ENCODE measurements at places on chromosomes 16 and 17.

- DNase-seq, result no peak
These were observed 16.6 kb upstream of the IL21R start for GRCh38 chr16:27385398-27385797.

DNA sequence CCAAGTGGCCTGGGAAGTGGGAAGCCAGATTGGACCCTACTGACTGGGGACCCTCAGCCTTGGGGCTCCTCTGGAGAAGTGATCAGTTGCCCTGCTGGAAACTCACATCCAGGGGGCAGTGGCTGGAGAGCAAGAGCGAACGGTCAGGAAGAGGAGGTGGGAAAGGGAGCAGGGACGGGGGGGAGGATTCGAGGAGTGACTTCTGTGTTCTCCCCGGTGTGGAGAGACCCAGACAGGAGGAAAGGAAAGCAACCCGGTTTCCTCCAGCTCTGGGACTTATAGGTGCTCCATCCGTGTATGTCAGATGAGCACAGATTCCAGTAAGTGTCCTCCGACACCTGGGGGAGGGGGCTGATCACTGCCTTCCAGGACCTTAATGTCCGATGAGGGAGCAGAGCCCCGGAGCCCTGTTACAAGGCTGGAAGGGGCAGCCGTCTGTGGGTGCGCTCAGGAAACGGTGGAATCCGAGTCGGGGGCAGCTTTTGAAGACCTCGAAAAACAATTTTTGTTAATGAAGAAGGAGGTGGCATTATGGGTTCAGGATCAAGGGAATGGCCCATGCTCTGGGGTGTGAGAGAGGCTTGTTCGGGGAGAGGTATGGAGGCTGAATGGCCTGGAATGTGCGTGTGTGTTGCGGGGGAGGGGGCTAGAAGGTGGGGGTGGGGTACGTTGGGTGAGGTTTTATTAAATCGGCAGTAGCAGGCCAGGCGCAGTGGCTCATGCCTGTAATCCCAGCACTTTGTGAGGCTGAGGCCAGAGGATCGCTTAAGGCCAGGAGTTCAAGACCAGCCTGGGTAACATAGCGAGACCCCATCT lies 34.8 kb upstream of the NDRG4 start:
- no peak for DNase-seq

DNA sequence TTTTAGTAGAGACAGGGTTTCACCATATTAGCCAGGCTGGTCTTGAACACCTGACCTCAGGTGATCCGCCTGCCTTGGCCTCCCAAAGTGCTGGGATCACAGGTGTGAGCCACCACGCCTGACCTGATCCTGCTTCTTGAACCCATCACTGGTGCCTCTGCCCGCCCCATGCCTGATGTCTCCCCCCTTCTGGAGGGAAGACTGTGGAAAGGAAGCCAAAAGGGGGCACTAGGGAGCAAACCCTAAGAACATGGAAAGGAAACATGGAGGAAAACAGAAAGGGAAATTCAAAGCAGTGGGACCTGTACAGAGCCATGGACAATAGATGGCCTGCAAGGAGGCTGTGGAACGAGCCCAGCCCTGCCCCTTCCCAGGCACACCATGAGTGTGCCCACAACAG lies 31.1 kb upstream of the FASN start:
- no peak for DNase-seq

DNA sequence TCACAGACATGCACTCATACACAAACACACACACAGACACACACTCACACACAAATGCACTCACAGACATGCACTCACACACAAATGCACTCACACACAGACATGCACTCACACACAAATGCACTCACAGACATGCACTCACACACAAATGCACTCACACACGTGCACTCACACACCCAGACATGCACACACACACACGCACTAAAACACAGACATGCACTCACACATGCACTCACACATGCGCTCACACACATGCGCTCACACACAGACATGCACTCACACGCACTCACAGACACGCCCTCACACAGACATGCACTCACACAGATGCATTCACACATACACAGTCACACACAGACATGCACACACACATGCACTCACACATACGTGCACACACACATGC lies 2.7 kb upstream of the ZNF469 start:
- DNase-seq, result no peak

- DNase-seq, result no peak
These were observed 1.7 kb downstream of the MLST8 start for GRCh38 chr16:2206780-2207433.

DNA sequence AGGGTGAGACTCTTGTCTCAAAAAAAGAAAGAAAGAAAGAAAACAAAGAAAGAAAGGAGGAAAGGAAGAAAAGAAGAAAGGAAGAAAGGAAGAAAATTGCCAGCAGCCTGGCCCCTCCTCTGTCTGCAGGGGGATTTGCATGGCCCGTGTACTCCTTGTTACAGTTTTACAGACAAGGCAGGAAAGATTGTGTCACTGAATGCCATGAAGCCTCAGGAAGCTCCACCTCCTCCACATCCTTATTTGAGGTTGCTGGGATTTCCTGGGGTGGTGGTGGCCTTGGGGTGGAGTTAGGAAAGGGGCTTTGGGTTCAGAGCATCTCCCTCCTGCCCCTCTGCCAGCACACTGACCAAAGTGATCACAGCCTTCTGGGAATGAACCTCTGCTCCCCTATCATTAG lies 23.6 kb downstream of the CFAP20 start:
- DNase-seq, result peak; percentile 21

DNA sequence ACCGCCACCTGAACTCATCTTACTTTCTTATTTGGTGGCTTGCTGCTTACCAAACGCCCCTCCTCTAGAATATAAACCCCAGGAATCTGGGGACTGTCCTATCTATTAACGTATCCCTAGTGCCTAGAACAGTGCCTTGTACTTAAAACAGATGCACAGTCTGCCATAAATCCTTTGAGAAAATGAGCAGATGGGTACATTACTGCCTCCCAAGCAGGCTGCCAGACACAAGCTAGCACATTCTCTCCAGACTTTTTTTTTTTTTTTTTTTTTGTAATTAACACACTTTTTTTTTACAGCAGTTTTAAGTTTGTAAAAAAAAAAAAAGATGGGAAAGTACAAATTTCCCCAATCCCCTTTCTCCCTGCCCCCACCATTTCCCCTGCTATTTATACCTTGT lies 57.3 kb upstream of the RPL38 start:
- no peak for DNase-seq

DNA sequence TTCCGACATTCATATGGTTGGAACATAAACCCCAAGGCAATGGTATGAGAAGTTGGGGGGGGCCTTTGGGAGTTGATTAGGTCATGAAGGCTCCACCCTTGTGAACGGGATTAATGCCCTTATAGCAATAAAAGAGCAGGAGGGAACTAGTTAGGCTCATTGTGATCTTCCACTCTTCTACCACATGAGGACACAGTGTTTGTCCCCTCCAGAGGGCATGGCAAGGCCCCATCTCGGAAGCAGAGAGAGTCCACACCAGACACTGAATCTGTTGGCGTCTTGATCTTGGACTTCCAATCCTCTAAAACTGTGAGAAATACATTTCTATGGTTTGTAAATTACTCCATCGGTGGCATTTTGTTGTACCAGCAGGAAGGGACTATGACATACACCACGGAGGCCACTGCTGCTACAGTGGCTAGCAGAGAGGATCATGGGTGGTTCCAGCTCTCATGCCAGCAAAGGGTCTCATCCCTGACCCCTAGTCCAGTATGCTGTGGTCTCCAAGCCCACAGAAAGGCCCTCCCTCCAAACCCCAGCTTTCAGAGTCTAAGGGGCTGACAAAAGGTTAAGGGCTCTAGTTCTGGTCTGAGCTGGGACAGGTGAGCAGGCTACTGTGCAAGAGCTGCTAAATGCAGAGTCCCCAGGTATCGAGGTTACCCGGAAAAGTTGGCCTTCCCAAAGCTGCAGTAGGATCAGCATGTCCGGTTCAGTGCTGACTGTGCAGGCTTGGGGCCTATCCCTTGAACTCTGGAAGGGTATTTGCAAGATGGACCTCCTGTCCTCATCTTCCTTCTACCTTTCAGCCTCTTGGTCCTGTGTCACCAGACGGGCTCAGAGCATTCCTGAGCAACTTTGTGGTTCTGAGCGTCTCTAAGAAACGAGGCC lies 12.2 kb downstream of the CCR7 start:
- no peak for DNase-seq

GRCh38 chr16:61909074-61909473 lies 127.2 kb downstream of the CDH8 start:
- DNase-seq, result no peak

DNA sequence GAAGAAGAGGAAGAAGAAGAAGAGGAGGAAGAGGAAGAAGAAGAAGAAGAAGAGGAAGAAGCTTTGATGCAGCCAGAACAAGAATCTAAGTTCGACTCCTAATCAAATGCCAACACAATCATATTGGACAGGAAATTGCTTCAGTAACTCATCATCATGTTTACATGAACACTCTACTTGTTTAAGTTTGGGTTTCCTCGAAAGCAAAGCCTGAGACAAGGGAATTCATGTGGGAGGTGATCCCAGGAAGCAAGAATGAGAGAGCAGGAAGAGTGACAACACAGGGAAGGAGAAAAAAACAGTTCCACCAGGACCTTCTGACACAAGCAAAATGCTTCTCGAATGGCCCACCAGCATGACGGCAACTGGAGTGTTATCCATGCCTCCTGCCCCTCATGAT lies 279.0 kb downstream of the PMP22 start:
- no peak for DNase-seq

- DNase-seq, result no peak
These were observed 187.5 kb downstream of the IRF8 start for GRCh38 chr16:86086471-86086870.

- no peak for DNase-seq
These were observed 4.7 kb upstream of the ZNHIT3 start for GRCh38 chr17:36481829-36482228.

- DNase-seq, result no peak
These were observed 722.0 kb upstream of the SOX9 start for GRCh38 chr17:71398800-71399219.

DNA sequence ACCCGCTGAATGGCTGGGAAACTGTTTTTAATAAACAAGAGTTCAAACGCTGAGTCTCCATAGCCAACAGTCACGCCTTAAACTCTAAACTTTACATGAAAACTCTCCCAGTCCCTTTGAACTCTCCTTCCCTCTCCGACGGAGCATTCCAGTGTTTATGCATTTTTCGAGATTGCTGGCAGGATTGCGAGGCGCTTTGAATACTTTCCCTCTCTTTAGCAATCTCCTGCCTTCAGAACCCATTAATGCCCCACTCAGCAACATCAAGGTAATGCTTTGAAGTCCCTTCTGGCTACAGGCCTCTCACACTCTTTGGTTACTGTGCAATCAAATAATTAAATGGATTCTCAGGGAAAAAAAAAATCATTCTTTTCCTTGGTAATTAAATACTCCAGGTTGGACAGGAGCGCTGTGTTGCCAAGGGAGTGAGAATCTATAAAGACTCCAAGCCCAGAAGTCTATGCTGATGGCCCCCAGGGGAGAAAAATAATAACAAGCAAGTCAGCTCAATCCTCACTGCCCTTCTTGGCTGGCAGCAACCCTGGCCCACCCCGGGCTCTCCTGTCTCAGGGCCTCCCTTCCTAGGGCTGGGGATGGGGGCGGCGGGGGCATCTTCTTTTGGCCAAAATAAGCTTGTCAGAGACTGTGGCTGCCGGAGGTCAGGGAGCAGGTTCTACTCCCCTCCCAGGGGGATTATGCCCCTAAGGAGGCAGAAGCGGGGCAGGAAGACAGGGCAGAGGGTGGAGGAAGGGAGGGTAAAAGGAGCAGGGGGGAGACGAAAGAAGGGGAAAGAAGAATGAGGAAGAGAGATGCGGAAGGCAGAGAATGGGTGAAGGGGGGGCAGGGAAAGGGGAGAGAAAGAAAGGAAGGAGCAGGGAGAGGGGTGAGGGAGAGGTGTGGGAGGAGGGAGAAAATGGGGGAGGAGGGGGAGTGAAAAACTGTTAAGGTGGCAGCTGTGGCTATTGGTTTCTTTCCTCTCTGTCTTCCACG lies 45.2 kb downstream of the AXIN2 start:
- no peak for DNase-seq

- DNase-seq, result no peak
These were observed 384 bp downstream of the TMEM107 start for GRCh38 chr17:8175795-8176196.

- peak; percentile 92 for DNase-seq
These were observed 8.1 kb downstream of the CES4A start for GRCh38 chr16:66996324-66996982.

- peak; percentile 50 for DNase-seq
These were observed 14.2 kb downstream of the RAB40B start for GRCh38 chr17:82684228-82684841.

DNA sequence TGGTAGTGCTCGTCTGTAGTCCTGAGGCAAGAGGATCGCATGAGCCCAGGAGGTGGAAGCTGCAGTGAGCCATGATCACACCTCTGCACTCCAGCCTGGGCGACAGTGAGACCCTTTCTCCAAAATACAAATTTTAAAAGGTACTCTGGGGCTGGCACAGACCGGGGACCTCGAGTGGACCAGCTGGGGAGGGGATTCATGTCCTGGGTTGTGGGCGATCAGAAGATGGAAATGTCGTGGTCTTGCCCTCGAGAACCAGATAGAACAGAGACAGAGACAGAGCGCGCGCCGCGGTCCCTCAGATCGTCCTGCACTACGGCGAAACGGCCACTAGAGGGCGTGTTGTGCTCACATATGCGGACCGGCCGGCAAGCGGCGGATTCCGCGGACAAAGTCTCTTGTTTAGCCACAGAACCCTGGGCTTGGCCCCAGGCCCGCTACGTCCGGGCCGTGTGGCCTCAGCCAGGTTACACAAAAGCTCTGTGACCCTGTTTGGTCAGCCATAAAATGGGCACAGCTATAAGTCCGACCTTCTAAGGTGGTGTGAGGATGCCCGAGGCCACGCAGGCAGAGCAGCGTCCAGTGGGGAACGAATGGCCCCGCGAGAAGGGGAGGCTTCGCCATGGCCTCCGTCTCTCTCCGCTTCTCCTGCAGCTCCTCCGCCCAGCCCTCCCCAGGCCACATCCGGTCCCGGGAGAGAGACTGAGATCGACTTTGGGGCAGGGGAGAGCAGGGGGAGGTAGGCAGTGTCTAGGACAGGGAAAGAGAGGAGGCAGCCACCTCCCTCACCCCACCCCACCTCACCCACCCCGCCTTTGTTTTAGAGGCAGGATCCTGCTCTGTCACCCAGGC lies 14.6 kb upstream of the SBK1 start:
- DNase-seq, result peak; percentile 51

GRCh38 chr17:60941028-60941427 lies 263.4 kb downstream of the BCAS3 start:
- no peak for DNase-seq

DNA sequence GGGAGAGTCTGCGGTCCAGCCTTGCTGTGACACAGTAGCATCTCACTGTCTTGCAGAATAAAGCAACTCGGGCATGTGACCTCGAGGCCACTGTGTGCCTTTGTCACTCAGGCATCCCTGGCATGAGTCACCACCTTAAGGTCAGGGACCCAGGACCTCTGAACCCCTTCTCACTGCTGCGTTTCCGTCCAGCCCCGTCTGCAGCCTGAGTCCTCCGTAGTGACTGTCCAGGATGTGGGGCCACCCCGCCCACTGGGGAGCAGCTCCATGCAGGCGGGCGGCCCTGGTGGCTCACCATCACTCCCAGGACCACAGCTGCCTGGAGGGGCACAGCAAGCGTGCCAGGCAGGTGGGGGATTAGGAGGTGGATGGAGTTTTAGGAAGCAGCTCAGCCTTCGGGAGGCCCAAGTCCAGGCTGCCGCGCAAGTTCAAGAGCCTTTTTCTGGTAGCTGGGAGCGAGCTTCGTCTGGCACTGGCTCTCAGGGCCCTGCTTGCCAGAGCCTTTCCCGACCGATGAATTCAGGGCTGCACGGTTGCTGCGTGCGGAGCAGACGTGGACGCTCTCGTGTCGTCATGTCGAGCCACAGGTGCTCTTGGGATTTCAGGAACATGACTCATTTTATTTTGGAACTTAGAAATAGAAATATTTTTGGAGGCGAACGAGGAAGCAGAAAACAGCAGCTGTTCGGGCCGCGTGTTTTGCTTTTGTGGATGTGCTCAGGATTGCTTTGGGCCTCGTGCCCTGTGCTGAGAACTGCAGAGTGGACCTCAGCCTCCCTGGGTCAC lies 16.8 kb downstream of the KCTD5 start:
- DNase-seq, result no peak
